Dermis microvascular lymphatic vessel endothelial cell (primary cell): ENCODE measurements at places on chromosomes 7 and 10. TPM values are rescaled to one million over a fixed set of nuclear protein-coding genes. Genes with fewer than 3 reads are reported as not detected.

Gene ACHE
- total RNA-seq: 1.2 and 4.3 TPM in 2 replicates

Gene AGMO
- 0.51 and 1.4 TPM in 2 replicates for total RNA-seq

Gene ANKRD7
- 0.13 TPM in 2 replicates for total RNA-seq

GRCh38 chr10:81248886-81249285 lies 626.1 kb upstream of the NRG3 start:
- no peak for DNase-seq

Gene ASL
- 58.4 and 60.7 TPM in 2 replicates for total RNA-seq

DNA sequence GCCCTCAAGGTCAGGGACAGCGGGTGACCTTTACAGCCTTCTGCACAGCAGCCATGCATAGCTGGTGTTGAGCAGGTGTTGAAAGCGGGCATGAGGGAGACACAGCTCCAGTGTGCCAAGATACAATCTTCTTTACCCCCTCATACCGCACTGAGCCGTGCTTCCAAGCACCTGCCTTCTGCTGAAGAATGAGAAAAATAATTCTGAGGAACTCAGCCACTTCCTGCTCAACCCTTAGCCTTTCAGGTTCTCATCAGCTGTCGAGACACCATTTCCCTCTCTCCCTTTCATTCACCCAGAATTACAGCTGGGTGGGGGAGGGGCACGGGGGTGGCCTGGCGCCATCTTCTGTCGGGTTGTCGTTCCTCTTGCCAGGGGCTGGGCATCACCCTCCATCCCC lies 58.6 kb downstream of the COL13A1 start:
- no peak for DNase-seq

GRCh38 chr10:62779487-62780248 lies 24.9 kb upstream of the ADO start:
- DNase-seq: peak; percentile 58
